ENCODE measurements at places on chromosomes 7 and 10.

DNA sequence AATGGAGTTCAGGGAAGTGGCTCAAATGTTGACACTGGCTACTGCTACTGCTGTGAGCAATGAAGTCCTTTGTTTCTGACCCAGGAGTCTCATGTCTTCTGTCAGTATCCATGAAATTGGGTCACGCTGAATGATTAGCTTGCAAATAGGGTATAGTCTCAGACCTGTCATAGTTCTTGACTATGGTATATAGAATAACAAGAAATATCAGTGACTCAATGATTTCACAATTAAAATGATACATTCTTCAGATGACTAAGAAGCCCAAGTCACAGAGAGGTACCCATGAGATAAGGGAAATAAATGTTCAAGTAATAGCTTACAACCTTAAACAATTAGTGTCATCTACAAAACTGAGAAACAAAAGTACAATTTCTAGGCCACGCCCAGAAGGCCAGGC is 89.3 kb downstream of the LYZL2 start:
- no peak for DNase-seq

DNA sequence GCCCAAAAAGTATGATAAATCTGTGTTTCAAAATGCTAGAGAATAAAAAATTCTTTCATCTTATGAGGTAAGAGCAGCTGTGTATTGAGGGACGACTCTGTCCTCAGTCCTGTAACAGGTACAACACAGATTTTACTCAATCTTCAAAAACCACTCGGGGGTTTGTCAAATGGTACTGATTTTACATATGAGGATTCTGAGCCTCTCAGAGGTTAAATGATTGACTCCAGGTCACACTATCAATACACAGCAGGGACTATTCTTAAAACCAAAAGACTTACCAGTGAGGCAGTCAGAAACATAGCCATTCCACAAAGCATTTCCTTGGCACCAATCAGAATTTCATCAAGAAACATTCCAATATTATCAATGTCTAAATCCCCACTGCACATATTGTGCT is 95.5 kb downstream of the SGMS1 start:
- DNase-seq = no peak

DNA sequence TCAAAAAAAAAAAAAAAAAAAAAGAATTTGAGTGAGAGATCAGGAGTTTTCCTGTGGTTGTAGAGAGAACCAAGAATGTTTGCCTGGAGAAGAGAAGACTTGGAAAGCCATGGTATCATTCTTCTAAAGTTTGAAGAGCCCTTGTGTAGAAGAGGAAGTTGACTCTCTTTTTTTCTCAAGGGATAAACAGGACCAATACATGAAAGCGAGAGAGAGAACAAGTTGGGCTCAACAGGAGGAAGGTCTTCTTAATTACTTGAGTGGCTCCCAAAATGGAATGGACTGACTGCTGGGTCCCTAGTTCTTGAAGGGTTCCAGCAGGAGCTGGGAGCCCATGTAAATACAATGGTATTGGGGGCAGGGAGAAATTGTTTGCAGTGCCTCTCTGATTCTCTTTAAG is 173.3 kb upstream of the ADO start:
- DNase-seq = peak; percentile 31

DNA sequence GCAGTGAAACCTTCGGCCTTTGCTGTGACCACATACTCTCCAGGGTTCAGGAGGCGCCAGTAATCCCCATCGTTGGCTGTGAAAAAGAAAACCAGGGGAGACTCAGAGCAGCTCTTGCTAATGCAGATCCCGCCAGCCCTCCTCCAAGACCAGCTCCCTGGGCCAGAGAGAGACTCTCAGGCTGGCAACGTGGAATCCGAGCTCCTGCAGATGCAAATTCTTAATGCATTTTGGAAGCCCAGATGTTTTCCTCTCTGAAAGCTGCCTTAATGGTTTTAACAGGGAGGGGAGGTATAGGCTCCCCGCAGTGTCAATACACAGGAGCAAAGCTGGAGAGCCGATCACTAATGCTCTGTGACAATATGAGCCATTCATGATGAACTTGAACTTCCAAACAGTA is 80.8 kb downstream of the GPR26 start:
- no peak for DNase-seq

DNA sequence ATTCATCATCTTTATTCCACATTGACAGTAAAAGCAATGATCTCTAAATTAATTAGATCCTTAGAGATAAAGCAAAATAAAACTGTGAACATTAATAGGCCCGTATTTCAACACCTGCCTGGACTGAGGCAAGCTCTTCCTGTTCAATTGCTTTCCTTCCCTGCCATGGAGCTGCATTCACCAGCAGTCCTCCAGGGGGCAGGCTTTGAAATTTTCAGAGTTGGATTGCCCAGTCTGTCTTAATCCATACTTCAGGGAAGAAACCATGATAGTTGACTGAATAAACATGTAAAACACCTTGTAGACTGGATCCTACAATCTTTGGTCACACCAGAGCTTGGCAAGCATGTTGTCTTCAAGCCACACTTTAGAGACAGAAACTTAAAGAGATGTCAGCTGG is 936.6 kb downstream of the NRG3 start:
- peak; percentile 58 for DNase-seq

DNA sequence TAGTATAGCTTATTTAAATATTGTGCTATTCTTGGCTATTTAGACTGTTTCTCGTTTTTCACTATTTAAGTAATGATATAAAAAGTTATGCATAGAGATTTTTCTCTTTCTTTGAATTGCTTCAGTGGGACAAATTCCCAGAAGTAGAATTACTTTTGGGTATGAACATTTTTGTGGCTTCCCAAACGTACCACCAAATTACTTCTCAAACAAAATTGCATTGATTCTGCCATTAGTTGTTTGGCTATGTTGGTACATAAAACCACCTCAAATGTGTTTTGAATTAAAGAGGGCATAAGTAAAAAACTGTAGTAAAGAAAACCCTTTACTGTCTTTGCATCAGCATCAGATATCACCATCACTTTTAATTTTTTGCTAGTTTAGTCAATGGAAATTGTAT is 31.0 kb downstream of the AKR1B1 start:
- DNase-seq = no peak

DNA sequence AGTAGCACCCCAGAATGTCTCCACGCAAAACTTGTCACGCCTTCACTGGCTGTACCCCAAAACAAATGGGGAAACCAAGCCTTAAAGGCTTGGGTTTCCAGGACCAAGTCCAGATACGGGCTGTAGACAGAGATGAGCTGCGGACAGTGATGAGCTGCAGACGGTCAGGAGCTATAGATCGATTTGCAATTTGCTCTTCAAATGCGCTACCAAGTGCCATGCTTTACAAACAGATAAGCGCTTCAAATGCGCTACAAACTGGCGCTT is 658 bp upstream of the SGCE start:
- no peak for DNase-seq

DNA sequence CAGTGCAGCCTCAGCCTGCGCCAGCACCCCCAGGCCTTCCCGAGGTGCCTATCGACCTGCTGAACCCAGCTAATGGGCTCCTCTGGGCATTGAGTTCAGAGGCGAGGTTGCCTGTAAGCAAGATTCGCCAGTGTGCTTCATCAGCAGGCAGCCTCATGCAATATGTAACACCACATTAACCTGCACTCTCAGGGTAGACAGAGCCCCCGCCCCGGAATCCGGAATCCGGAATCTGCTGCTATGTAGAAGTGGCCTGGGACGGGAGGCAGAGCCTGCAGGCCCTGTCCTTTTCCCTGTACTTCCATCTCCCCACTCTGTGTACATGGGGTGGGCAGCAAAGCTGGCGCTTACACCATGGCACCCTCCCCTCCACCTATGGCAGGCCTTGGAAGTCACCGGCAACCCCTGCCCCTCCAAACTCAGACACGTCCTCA is 83.9 kb upstream of the RET start:
- DNase-seq = no peak

- peak; percentile 94 for DNase-seq
Measured at GRCh38 chr7:105589356-105590077, 8.2 kb upstream of the EFCAB10 start.

GRCh38 chr7:74572301-74572979 is 85.1 kb upstream of the GTF2I start:
- DNase-seq = no peak

GRCh38 chr10:3852147-3852904 is 67.3 kb upstream of the KLF6 start:
- DNase-seq = no peak

DNA sequence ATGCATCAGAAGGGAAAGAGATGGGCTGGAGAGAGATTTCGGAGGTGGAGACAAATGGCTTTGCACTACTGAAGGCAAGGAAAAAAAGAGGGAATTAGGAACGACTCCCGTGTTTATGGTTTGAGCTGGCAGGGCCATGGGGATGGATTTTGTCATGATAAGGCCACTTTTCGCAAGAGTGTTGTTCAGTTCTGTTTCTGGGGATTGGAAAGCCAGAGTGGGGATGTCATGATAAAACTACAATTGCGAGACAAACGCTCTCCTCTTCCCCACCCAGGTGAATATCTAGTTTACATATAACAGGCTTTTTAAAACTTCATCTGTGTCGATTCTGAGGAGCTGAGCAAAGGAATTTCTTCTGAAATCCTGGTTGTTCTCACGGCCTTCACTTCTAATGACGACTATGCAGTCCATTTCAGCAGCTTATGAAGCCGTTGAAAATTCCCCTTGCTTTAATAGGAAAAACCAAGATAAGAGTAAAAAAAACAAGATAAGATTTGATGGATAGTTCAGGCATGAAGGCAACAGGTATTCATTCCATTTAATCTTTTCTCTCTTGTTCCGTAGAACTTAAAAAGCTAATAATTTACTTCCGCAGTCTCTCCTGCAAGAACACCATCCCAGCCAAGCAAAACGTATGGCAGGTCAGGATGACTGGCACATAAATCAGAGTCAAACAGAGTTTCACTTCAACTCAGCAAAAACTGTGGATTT is 245.6 kb upstream of the PITRM1 start:
- no peak for DNase-seq

DNA sequence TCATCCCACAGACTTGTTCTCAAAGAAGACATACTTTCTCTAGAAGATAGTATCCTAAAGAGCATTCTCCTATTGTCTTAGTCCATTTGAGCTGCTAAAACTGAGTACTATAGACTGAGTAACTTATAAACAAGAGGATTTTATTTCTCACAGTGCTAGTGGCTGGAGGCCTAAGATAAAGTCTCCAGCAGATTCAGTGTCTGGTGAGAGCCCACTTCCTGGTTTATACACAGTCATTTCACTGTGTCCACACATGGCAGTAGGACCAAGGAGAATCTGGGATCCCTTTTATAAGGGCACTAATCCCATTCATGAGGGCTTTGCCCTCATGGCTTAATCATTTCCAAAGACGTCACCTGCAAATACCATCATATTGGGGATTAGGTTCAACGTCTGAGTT is 68.7 kb downstream of the LRRC17 start:
- no peak for DNase-seq

DNA sequence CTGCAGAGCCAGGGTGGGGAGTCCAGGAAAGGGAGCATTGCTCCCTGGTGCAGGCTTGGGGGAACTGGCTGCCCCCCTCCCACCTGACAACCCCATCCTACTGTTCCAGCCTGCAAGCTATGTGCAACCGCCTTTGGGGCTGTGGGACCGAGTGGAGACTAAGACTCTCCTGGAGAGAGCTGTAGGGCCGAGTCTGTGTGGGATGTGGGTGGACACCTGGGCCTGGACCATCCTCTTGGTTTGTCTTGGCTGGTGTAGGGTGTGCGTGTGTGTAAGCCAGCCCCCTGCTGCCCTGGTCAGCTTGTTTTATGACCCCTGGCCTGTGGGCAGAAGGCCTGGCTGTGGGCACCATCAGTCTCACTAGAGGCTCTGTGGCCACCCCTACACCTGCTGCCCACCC is 1.6 kb upstream of the RAMP3 start:
- no peak for DNase-seq

GRCh38 chr10:125838802-125839575 is 15.6 kb downstream of the BCCIP start:
- DNase-seq = no peak

- DNase-seq = no peak
Measured at GRCh38 chr7:154867068-154867467, 135.9 kb downstream of the PAXIP1 start.

DNA sequence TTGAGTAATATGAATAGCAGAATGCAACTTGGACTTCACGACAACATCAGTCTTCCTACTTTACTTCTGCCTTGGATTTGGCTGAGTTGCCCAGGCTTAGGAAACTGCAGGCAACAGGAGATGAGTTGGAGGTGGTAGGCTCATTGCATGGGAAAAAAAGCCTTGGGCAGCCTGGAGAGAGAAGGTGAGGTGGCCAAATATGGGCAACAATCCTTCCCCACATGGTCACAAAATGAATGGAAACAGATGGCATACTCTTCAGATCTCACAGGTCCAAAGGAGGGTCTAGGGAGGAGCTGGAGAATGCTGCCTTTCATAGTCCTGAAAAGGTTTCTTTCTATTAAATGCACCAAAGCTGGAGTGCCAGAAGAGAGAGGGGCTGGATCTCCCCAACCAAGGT is 128.6 kb upstream of the AOAH start:
- DNase-seq = no peak

DNA sequence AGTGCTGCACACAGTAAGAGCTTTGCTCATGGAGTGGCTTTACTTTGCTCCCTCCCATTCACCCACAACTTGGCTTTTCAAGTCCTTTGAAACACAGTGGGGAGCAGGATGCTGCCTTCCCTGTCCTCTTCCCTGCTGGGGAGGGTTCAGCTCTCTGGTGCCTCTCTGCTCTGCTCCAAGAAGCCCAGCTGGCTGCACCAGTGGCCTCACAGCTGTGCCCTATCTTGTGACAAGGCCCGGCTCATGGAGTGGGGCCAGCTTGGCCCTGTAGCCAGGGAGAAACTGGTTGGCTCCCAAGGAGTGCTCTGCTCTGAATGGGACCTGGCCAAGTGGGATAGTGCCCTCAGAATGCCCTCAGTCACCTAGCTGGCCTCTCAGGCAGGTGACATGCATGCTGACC is 212.3 kb upstream of the ZMIZ1 start:
- DNase-seq = no peak

DNA sequence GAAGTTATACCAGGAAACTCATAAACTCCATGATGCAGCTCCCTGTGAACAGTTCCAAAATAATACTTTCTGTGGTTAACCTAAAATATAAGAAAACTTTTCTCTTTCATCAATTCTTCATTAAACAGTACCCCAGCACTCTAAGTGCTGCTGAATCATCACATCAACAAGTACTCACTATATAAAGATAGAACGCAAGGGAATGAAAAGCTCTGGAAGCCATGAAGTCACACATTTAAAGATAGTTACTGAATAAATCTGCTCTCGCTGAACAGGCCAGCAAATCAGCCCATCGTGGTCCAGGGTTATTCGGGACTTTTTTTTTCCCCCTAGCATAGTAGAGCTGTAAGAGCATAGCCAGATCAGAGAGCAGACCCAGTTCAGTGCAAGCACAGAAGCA is 254.3 kb downstream of the IPMK start:
- no peak for DNase-seq

DNA sequence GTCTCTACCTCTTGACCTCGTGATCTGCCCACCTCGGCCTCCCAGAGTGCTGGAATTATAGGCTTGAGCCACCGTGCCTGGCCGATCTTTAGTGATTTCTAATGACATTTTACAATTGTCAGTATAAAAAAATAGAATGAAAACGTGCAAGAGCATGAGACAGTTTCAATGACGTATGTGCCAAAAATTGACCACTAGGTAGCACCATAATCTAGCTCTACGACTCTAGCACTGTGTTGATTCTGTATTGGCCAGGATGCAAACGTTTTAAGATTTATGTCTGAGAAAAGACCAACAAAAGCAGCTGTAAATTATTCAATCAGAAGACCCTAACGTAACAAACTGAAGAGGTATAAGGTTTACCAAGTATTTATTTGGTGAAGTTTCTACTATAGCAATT is 25.4 kb upstream of the EXOC6 start:
- peak; percentile 52 for DNase-seq
